ENCODE measurements at places on chromosomes 4 and X.

DNA sequence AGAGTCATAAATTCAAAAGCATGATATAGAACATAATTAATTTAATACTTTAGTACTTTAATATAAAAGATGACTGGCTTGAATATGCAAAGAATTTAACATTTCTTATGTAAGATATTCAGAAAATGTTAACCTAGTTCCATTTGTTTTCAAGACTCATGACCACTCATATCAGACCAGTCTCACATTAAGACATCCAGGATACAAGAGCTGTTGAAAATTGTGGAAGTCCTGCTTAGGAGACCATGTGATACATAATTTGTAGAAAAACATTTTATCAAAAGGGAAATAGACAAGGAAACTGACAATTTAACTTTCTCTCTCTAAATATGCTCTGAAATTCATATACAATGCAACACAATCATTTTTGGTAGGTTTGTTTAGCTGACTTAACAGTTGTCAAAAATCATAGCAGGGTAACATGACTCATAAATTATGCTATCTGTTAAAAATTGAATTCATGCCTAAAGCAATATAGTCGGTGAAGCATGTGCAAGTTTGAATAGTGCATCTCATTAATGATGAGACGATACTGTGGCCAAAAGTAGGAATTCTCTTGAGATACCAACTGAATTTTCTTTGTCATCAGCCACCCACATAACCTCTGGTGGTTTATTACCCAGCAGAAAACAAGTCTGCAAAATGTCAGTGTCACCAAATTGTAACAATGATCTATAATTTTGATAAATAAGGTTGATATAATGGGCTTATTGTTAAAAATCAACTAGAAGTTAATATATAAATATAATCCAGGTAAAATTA is 211.4 kb downstream of the GASK1B start:
- no peak for DNase-seq

DNA sequence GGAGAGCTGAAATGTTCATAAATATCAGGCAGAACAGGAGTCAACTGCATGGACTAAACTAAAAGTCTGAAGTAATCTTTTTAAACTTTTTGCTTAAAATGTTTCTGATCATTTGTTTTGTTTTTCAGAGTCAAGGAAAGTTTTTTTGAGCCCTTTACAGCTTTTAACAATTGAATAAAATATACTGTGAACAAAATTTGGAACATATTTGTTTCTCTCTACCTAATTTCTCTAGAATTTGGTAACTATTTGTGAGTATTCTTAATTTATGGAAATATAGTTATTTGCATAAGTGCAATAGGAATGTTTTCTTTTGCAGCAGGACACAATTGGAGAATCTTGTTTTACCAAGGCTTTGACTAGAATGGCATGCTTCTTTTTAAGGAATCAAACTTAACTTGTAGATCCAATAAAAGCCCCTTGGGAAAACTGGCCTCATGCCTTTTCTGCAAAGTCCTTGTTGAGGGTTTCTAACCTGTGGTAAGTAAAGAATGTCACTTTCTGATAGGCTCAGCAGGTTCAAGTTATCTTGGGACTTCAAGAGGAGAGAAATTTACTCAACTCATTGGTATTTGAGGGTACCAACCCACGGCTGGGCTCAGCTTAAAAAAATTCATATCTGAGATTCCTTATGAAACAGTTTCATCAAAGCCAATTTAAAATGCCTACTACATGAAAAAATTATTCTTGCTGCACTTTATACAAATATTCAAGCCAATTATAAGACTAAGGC is 91.5 kb downstream of the UPRT start:
- DNase-seq = no peak

- no peak for DNase-seq
Observed at GRCh38 chrX:20056704-20057103, 60.0 kb downstream of the MAP7D2 start.

GRCh38 chr4:98170035-98170434 is 26.8 kb upstream of the STPG2 start:
- no peak for DNase-seq

- no peak for DNase-seq
Observed at GRCh38 chr4:173411106-173411693, 12.3 kb upstream of the SCRG1 start.

DNA sequence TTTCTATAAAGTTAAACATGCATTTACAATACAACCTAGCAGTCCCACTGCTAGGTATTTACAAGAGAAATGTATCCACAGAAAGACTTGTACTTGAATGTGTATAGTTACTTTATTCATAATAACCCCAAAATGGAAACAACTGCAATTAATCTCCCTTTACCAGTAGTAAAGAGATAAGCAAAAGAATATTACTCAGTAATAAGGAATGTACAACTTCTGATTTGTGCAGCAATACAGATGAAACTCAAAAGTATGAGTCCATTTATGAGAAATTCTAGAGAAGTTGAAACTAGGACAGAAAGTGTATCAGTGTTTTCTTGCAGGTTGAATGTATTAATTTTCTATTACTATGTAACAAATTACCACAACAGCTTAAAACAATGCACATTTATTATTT is 15.2 kb downstream of the USP53 start:
- DNase-seq = no peak

DNA sequence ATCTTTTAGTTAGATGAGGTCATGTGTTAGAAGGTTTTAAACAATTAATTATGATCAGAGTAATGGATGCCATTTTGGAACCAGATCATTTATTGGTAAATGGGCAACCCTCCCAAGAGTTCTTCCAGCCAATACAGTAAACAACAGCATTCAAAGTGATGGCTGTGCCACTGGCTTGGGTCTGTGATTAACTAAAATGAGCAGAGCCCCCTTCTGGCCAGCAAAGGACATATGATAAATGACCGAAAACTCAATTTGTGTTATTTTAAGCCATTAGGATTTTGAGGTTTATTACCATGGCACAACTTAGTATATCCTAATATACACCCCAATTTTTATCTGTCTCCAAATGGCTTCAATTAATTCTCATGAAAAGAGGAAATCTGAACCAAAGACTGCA is 90.8 kb upstream of the NPFFR2 start:
- no peak for DNase-seq

GRCh38 chrX:65266482-65266881 is 268.1 kb downstream of the LAS1L start:
- DNase-seq = no peak

- DNase-seq = no peak
Observed at GRCh38 chr4:122772311-122772710, 39.8 kb downstream of the BBS12 start.

DNA sequence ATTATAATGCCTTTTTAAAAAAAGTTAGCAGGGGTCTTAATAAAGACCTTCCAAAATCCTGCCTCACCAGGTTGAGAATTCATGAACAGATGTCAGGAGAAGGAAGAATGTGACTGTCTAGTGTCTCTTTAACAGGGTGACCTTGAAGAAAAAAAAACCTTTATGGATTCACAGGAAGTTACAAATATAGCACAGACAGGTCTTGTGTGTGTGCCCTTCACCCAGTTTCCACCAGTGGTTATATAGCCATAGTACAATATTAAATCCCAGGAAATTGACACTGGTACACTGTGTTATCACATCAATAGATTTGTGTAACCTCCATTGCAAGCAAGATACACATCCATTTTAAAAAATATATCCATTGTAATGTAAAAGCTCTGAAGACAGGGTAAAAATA is 43.7 kb downstream of the HADH start:
- no peak for DNase-seq

DNA sequence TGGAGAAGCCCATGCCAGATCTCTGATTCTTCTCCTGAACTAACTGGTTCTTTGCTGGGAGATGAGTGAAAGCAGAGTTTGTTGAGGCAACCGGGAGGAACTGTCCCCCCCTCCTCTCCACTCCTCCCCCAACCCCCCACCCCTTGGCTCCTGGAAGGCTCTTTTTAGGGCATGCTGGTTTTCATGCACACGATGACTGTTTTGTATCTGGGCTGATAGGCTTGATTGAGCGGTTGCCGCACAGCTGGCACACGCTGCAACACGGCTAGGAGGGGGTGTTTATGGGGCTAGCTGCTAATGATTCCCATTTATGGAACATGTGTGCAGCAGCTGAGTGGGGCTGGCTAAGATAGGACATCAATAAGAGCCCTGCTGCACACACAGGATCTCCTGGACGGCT is 137.2 kb downstream of the SMIM20 start:
- no peak for DNase-seq

DNA sequence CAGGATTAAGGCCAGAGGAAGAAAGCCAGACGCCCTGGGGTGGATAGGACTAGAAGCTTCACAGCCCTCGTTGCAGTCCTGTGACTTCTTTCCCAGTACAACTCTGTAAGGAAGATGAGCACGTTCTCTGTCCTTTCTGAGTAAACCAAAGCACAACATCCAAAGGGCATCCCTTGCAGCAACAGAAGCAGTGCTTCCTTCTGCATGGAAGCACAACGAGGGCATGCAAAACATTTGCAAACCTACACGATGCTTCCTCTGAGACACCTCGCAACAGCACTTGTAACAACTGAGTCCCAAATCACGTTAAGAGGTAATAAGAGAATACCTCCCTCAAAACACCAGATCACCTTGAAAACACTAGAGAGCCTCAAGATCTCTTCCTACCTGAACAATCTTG is 335.7 kb upstream of the RASGEF1B start:
- no peak for DNase-seq
